ENCODE measurements at places on chromosomes 7 and 10.

- no peak for DNase-seq
These were observed 38.6 kb upstream of the ADD3 start for GRCh38 chr10:109968953-109969759.

DNA sequence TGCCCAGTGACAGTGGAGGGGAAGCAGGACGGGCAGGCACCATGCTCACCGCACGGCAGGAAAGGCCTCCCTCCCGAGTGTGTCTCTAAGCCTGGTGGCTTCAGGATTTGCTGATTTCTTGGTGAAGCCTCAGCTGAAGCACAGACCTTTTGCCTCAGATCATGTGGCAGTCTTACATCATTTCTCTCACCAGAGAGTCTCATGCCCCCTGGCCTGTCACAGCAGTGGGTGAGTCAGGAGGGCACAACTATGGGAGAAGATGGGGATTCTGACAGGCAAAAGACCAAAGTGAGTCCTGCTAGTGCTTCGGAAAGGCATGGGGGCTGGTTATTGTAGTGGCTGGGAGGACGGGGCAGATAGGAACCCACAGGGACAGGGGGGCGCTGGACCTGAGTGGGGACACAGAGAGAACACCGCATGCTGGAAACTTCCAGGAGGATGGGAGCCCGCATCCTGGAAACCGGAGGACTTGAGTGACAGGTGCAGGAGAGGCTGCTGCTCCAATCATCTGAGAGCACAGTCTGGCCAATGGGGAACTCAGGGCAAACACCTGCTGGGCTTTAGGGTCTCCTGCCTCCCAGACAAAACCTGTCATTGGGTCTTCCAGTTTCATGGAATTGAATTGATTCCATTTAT, 166.8 kb downstream of the ADARB2 start:
- DNase-seq: no peak

GRCh38 chr7:2761801-2762497, 73.9 kb downstream of the AMZ1 start:
- DNase-seq: no peak

GRCh38 chr10:131770946-131771633, 129.7 kb upstream of the PPP2R2D start:
- no peak for DNase-seq

DNA sequence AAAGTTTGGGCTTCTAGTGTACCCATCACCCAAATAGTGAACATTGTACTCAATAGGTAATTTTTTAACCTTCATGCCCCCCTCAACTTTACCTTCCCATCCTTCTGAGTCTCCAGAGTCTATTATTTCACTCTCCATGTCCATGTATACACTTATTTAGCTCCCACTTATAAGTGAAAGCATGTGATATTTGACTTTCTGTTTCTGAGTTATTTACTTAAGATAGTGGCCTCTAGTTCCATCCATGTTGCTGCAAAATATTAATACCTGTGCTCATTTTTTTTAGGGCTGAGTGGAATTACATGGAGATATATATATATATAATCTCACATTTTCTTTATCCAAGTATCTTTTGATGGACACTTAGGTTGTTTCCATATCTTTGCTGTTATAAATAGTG, 21.1 kb upstream of the PHF14 start:
- no peak for DNase-seq

DNA sequence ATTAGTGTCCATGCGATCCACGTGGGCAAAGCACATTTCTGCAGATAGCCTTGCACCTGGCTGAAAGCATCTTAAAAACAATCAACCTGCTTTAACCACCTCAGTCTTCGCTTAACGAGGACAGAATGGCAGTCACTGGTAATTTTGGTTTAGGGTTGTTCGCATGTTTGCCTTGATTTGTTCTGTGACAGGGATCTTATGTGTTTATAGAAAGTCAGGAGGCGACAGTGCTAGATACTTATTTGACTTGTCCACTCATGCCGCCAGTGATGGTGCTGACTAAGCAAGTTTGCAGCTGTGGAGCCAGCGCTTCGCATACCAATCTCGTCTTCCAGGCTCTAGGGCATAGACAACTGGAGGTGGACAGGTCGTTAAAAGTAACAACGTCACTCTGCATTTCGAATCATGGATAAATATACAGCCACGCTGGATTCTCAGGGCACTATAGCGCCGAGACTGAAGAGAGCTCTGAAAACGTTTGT, 1.2 kb upstream of the TMEM243 start:
- no peak for DNase-seq

DNA sequence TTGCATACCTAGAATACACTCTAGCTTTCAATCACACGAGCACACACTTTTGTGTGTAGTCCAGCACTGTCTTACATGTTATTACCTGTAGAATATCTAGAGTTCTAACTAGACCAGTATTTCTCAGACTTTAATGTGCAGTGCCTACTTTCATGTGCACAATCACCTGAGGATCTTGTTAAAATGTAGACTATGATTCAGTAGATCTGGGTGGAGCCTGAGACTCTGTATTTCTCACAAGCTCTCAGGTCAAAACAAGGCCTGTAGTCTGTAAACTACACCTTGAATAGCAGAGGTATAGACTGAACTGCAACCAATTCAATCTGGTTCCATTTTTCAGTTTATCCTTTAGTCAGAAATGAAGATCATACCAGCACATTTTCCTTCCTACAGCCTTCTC, 11.1 kb downstream of the IFIT2 start:
- DNase-seq: no peak

DNA sequence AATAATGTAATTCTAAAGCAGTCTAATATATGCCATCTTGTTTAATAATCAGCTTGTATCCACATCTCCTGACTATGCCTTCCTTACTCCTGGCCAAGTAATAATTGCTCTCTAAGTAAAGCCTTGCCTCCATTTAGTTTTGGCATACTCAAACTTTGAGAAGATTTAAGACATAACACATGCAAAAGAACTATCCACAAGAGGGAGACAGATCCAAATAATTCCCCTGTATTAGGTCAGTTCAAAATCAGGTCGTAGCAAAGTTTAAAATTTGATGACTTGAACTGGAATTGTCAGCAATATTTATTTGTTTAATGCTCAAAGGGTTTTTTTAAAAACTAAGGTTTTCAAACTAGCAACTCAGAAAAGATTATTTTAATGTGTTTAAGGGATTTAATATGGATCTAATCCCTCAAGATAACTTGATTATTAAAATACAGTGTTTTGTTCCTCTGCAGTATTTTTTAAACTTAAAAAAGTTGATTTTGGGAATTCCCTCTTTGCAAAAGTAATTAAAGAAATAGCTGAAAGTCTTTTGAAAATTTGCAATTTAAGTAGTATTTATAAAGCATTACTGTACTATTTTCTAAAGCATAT, 95.3 kb downstream of the HDAC9 start:
- no peak for DNase-seq

GRCh38 chr7:23655433-23655832, 24.6 kb upstream of the FAM221A start:
- DNase-seq: no peak

- no peak for DNase-seq
These were observed 698.6 kb downstream of the CCSER2 start for GRCh38 chr10:85026878-85027467.

DNA sequence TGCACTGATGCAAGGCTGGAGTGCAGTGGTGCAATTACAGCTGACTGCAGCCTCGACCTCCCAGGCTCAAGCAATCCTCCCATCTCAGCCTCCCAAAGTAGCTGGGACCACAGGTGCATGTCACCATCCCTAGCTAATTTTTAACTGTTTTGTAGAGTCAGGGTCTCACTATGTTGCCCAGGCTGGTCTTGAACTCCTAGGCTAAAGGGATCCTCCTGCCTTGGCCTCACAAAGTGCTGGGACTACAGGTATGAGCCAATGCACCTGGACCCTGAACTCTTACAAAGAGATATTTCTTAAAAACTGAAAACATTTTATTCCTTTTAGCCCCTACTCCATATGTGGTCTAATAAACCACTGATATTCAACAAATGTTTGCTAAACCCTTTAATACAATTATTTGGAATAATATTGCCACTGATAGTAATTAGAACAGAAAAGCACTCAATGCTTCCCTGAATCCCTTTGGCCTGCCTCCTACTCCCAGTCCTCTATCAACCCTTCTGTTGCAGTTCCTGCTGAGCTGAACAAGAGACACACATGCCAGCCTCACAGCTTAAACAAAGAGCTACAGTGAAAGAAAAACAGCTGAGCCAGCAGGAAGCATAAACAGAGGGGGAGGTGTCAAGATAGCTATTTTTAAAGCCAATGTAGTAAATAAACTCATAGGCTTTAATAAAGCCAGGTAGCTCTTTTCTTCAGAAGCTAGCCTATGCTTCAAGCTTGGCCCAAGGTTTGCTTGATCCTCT, 7.0 kb upstream of the GNAI1 start:
- no peak for DNase-seq

- DNase-seq: no peak
These were observed 77.6 kb downstream of the DENND2A start for GRCh38 chr7:140562926-140563481.

DNA sequence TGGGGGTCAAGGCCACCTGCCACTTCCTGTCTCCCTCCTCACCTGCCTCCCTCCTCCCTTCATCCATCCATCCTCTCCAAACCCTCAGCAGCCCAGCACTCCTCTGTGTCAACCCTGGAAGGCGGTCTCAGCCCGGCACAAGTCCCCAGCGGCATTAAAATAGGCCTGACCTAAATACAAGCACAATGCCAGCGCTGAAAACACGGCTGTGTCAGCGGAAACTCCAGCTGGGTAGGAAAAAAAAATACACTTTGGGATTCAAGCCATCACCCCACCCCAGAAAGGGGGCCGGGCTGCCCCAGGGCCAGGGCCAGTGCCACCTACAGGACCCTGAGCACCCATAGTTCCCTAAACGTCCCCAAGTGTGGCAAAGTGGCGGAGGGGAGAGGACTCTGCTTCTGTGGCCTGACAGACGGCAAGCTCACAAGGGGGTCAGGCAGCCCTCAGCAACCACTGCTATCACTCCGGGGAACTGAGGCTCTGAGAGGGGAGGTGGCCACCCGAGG, 22.7 kb upstream of the GTF2IRD1 start:
- no peak for DNase-seq

DNA sequence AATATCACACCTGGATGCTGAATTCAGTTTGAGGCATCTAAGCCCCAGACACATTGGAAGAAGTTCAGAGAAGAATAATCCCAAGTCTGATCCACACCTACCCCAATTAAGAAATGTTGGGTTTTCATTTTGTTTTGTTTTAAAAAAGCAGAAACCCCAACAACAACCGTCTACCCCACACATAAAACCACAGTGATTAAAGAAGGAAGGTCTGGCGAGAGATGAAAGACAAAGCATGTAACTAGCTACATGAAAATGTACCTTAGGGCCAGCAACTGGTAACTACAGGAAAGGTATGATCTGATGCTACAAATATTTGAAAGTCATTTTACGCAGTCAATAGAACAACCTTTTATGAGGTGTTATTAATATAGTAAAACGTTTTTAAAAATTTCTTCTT, 1112.3 kb downstream of the GATA3 start:
- no peak for DNase-seq

DNA sequence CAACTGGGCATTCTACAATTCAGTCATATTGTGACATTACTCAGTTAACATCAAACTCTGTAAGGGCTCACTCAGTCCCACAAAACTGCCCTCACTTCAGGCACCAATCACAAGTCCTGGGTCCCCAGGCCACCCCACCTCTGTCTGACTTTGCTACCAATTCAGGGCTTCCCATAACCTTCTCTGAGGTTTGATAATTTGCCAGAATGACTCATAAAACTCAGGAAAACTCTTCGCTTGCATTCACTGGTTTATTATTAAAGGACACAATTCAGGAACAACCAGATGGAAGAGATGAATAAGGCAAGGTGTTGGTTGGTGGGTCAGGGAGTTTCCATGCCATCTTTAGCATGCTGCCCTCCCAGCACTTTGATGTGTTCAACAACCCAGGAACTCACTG, 41.3 kb downstream of the AVL9 start:
- DNase-seq: no peak

DNA sequence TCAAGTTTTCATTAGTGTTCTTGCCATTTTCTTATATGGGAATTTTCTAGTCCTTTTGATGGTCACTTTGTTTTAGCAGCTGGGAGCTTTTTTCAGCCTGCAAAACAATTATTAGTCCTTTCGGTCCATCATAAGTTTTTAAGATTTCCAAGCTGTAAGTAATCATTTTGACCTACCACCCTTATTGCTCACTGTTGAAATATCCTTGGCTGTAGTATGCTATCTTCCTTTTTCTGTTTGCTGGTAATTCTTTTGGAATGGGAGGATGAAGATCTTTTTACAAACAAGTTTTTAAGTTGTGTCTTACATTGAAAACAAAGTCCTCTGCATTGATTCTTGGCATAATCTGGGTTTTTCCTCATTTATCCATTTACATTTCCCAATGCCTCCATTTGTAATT, 24.0 kb downstream of the BZW2 start:
- no peak for DNase-seq

GRCh38 chr7:101243646-101244374, 1.1 kb downstream of the FIS1 start:
- DNase-seq: no peak

DNA sequence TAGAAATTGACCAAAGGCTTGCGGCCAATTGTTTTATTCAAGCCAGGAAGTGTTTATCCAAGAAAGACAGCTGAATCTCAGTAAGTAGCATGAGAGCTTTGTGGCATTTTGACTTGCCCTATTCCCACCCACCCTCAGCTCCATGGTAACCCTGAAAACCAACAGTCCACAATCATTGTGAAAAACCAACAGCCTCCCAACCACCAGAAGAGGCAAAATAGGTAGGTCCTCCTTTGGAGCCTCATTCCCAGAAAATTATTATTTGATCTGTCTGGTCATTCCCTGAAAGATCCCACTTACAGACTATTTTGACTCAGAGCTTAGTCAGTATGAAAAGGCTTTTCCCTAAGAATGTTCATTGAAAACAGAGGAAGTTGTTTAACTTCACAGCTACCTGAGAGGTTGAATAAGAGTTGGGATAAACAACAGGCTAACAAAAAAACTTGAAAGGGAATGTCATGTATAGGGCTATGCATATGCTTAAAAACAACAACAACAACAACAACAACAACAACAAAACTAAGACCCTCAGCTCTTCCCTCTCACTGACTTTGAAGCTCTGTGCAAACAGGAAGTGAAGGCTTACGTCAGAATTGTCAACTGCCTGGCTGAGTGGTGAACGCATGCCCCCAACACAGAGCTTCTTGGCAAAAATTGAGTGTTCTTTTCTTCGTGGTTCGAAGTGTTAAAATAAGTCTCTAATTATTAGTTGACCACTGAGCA, 11.2 kb downstream of the KPNA7 start:
- DNase-seq: no peak

DNA sequence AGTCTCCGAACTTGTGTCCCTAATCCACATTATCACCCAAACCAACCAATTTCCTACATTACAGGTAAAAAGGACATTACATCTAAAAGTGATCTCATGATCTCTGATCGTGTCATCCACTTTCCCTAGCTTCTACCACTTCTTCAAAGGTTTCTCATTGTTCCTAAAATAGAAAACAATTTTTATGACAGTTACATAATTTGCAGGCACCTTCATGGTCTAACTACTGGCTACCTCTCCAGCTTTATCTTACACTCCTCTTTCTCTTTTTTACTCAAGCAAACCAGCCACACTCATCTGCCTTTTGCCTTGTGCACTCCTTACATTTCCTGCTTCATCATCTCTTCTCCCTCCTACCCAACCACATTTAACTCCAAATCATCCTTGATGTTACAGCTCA, 886.7 kb upstream of the SORCS1 start:
- DNase-seq: no peak
